ENCODE measurements at places on chromosomes 2 and 18.

GRCh38 chr18:74930616-74931015 is 278.3 kb downstream of the PTGR3 start:
- no peak for DNase-seq

DNA sequence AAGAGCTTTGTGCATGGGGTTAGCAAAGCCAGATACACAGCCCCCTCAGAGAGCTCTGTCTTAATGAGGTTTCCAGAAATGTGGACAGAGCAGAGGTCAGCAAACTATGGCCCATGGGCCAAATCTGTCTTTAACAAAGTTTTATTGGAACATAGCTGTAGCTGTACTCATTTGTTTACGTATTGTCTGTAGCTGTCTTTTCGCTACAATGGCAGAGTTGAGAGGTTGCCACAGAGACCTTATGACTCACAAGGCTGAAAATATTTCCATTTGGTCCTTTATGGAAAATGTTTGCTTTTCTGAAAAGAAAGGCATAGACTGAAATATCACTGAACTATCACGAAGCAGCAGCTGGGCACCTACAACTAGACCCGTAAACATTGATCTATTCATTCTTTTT is 841.8 kb downstream of the SLC4A3 start:
- DNase-seq: no peak

GRCh38 chr2:102117472-102117858 is 25.1 kb upstream of the IL1R1 start:
- DNase-seq: no peak

- no peak for DNase-seq
Measured at GRCh38 chr2:23484275-23484674, 99.3 kb downstream of the KLHL29 start.

DNA sequence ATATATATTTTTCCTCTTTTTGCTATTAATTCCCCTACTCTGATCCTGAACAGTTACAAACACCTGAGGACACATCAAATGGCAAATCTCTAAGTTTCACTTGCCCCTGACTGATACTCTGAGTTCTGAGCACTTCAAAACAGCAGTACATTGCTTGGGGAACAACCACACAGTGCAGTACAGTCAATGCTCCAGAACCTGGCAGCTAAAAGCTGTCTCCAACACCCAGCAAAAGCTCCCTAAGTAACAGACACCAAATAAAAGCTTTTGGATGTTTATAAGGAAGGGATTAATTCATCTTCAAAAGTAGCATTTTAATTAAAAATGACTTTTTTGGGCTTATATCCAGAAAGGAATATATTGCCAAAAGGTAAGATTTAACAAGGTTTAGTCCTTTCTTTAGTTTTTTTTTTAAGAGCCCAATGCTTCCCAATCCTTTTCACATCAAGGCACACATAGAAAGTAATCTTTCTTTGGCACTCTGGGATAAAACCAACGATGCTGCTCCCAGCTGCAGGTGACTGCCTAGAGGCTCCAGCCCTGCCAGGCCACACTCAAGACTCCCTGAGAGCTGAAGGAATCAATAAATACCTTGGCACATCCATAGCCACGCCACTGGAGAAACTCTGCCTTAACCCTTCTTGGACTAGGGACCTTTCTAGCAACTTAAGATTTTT is 164.9 kb upstream of the ZFP36L2 start:
- DNase-seq: no peak

DNA sequence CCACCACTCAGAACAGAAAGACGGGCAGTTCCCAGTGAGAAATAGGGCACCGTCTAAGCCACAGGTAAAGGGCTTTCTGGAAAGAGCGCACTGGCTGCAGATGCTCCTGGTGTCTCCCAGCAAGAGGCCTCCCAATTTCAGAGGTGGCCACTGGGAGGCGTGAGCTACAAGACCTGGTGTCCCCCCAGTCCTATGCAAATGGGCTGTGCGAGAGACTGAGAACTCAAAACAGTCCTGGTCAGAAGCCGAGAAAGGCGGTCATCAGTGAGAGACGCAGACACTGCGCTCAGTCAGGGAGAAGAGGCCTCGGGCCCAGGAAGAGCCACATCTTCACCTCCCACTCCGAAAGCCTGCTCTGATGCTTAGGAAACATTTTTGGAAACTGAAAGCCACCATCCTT is 179.5 kb downstream of the EIPR1 start:
- DNase-seq: no peak

DNA sequence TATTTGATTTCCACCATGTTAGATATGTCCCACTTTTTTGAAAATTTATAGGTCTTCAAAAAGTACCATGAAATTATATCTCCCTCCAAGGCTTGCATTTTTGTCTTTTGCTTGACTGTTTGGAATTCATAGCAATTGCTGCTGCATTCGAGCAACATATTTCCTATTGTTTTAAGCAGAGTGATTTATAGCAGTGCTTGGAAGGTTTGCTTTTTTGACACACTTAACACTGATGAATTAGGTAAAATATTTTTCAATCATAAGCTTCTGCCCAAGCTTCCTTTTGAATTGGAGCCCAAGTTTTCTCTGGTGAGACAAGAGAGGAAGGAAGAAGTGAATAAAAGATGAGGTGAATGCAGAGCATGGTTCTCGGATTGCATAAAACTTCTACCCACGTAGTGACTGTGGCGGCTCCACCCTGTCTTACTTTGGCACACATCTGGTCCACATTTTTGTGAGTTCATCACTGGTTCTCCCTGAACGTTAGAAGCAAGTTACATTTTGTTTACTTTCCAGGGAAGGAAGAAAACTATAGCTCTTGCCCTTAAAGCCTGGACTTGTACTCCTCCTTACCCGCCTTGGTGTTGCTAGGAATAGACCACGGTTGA is 667.0 kb downstream of the TSN start:
- DNase-seq: no peak

DNA sequence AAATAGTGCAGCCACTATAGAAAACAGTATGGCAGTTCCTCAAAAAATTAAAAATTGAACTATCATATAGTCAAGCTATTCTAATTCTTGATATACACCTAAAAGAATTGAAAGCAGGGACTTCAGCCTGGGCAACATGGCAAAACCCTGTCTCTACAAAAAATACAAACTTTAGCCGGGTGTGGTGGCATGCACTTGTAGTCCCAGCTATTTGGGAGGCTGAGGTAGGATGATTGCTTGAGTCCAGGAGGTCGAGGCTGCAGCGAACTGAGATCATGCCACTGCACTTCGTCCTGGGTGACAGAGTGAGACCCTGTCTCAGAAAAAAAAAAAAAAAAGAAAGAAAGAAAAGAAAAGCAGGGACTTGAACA is 279.5 kb upstream of the STON1 start:
- DNase-seq: no peak

DNA sequence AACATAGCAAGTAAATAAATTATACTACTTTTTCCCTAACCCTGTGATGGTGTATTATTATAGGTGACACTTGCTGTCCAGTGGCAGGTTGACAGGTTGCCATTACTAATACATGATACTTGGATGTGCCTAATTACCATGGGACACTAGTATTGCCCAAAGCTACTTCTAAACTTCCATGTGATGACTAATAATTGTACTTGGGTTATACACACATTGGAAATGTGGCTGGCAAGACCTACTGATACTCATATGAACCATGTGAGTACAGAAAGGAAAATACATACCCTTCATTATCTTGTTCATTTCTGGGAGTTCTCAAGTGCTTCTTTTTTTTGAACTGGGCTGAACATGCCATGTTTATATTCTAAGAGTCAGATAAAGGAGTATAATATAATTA is 156.4 kb downstream of the IKZF2 start:
- DNase-seq: no peak

- no peak for DNase-seq
Measured at GRCh38 chr2:172431993-172432392, 4.6 kb downstream of the ITGA6 start.

- no peak for DNase-seq
Measured at GRCh38 chr18:3715231-3716080, 265.5 kb downstream of the TGIF1 start.

Measured in activated naive CD8-positive, alpha-beta T cell treated with anti-CD3 and anti-CD28 coated beads, Interleukin-2, amount 50 U/mL, for 16 hours (primary cell).